NCI-H1105 treated with DMSO at 0.1 percent for 48 hours (cell line): ENCODE measurements at places on chromosomes 2 and 18.

DNA sequence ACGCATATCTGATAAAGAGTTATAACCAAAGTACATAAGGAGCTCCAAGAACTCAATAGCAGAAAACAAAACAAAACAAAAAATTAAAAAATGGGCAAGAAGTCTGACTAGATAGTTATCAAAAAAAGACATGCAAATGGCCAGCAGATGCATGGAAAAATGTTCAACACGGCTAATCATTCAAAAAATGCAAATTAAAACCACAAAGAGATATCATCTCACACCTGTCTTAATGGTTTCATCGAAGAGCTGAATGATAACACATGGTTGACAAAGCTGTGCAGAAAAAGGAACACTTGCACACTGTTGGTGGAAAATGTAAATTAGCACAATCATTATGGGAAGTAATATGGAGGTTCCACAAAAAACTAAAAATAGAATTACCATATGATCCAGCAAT is 751.3 kb upstream of the POU3F3 start:
- no peak for DNase-seq

- no peak for DNase-seq
These were observed 99.7 kb upstream of the AQP4 start for GRCh38 chr18:26965206-26965605.

DNA sequence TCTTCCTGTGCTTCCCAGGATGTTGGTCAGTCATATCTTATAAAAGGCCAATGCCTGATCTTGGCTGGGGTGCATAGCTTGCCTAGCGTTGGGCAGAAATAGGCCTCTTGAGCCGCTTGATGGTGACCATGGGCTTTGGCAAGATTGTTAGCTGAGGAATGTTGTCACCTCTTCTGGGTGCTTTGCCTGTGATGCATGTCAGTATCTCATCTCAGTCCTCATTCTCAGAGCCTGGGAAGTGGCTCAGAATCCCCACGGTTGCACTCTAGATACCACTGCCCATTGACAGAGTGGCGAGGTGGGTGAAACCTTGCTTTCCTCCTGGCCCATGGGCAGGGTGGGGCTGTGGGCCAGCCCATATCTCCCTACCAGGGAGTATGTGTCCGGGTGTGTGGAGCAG is 79.2 kb upstream of the MGAT5 start:
- DNase-seq: no peak

DNA sequence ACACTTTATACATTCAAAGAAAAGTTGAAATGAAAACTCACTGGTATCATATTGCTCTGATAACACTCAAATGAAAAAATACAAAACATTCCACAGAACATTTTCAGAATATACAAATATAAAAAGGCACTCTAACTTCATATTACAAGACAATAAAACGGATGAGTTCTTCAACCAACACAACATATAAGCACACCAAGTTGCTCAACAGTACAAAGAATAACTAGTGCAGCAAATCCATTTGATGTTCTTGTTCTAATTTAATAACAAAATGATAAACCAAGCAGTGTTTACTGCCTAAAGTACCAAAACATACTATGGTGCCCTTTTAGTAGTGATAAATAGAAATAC is 60.8 kb upstream of the PGAP1 start:
- DNase-seq: no peak
